Urinary bladder (tissue), 4 donors: ENCODE measurements at places on chromosomes 5 and 9.

DNA sequence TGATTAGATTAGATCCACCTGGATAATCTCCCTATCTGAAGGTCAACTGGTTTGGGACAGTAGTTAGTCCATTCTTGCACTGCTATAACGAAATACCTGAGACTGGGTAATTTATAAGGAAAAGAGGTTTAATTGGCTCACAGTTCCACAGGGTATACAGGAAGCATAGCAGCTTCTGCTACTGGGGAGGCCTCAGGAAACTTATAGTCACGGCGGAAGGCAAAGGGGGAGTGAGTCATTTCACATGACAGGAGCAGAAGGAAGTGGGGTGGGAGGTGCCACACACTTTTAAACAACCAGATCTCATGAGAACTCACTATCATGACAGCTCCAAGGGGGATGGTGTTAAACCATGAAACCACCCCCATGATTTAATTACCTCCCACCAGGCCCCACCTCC, 9.9 kb downstream of the C9orf40 start:
- no peak for DNase-seq

- DNase-seq = no peak
Observed at GRCh38 chr5:76542887-76543690, 80.1 kb downstream of the F2RL2 start.

GRCh38 chr9:18822850-18823249, 210.2 kb downstream of the SAXO1 start:
- no peak for DNase-seq

DNA sequence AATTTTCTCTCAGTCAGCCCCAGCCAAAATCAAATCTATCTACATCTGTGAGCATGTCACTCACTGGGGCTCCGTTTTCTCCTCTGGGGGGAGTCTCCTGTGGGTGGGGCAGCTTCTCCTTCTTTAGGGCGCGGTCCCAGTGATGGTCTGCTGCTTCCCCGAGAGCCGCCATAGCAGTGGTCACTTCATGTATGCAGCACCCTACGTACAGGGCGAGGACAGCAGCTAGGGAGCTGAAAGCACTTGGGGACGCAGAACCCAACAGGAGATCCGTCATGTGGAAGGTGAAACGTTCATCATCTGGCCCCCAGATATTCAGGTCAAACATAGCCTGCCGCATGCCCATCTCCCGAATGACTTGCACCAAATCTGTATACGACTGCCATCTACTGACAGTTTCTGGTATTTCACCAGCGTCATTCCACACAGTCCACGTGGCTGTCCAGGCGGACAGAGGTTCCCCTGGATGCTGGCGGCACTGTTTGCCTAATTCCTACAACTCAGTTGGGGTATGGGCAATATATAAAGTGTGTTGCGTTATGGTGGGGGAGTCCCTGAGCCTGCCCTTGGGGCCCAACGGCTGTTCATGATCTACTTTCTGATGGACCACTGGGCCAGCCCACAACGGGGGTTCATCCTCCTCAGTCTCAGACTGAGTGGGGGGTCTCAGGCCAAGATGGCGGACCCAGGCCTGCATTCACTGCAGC, 795.0 kb downstream of the EFNA5 start:
- DNase-seq = no peak

GRCh38 chr5:39137819-39138451, 63.7 kb upstream of the RICTOR start:
- no peak for DNase-seq

DNA sequence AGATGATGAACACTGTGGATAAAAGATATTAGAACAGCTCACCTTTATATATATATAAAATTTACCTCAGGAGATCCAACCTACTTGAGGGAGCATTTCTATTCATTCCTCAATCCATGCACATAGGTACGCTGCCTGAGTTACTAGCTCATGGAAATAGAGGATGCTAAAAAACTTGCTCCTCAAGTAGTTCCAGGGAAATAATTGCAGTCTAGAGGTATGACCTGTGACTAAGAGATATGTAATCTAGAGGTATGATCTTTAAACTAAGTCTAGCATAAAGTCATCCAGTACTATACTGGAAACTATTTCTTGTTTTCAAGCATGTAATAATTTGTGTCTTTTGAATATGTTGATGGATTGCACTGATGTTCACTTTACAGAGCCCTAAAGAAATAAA, 471.2 kb downstream of the TAF11L14 start:
- DNase-seq = no peak

DNA sequence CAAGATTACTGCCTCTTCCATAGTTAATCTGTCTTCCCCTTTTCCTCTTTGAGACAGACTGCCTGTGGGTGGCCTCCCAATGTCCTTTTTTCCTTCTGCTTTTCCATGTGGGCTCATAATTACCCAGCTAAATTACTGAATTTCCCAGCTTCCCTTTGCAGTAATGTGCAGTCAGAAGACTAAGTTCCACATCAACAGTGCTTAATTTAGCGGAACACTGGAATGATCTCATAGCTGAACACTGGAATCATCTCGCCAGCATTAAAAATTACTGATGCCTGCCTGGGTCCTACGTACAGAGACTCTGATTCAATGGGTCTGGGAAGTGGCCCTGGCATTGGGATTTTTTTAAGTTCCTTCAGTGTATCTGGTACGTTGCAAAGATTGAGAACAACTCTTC, 84.3 kb downstream of the DNAH5 start:
- DNase-seq = no peak

DNA sequence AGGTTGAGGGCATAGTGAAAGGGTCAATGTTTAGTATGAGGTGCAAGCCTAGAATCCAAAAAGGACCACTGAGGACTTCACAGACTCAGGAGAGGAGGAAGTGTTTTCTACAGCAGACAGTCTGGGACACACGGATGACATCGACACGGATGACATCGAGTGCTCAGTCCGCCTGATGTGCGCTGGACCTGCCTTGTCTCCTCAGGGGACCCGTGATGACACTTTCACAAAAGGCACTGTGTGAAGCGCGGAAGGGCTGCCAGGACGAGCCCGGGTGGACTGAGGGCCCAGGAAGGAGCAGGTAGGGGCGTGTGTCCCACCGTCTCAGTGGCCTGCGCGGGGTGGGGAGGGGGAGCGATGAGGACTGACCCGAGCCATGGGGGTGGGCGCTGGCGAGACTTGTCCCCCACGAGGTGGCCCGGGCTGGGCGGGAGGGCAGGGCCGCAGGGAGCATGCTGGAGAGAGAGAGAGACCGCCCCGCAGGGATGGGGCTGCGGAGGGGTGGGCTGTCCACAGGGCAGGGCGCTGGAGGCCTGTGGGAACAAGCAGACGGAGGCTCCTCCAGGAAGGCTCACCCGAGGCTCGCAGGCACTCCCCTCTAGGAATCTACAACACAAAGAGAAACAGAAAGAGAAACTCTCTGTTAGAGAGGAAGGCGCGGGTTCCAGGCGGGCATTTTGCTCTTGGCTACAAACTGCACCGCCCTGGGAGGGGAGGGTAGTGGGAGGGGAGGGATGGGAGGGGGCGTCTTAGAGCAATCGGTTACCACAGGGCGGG, 54.9 kb downstream of the USP20 start:
- no peak for DNase-seq

DNA sequence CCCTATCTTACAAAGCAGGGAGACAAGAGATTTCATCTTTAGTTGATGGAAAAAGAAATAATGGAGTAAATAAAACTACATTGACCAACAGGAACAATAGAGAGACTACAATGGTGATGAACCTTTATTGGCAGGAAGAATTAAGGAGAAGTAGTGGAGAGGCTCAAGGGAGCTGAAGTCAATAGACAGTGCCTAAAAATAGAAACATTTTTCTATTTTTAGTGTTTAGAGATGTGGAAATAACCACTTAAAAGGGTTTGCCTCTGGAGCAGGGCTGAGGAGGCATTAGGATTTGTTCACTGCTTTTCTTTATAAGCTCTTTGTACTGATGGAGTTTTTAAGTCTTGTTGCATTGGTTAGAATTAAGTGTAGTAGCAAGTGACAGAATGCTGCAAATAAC, 98.4 kb upstream of the ERCC6L2 start:
- DNase-seq = no peak

- no peak for DNase-seq
Observed at GRCh38 chr5:108461628-108462367, 79.9 kb upstream of the FBXL17 start.
